WTC11 (cell line): ENCODE measurements at places on chromosomes 3 and 15.

DNA sequence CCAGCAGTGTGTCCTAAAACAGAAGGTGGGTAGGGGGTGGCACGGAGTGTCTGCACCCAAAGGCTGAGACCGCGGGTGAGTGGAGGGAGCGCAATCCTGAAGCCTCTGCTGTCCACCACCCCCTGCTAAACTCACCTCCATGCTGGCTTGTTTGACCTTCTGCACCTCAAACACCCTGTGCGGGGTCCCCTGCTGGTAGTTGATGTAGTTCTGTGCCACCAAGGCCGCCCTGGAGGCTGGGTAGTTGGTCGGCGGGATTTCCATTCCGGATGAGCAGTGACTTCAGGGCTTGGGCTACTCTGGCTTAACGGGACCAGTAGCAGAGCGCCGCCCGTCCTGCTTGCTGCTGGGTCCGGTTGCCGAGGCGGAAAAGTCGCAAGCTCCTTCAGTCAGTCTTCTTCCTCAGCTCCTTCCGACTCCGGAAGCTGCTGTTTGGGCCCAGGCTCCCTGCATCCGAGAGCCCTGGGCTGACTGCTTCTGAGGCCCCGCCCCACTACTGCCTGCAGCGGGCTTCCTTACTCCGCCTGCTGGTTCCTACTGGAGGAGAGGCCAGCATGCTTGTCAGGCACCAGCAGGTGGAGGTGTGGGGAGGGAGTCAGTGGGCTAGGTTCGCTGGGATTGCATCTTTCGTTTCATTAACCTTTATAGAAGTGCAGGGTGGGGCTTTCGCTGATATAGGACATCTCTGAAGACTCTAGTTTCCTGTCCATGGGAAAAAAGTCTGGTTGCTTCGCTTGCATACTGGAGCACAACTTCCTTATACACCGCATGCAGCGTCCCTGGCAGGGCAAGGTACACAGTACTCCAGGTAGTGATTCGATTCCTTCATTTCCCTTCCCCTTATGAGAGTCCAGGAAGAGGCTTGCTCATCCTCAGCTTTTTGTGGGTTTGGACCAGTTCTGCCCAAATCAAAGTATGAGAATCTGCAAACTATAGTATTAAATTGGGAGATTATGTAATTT lies at the start of gene LXN:
TSS of gene LXN (minus strand) at position 434 of the 962 bp plus-strand sequence. CDS start at position 264, 170 bp downstream.
- DNase-seq = peak; percentile 95

DNA sequence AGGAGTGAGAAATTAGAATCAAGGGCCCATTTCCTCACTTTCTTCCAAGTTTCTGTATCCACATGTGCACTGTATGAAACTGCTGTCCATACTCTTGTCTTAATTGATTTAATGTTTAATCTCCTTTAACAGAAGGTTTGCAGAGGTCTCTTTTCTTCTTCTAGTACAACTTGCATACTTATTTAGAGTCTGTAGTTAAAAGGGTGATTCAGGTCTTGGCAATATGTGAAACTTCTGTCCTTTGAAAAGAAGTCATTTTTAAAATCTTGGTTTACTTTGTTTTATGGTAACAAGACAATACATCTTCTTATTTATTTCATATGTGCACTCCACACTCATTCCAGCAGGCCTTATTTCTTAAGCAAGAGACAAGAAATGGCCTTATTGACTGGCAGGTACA lies 25.8 kb downstream of the TMEM45A start:
- DNase-seq = no peak

DNA sequence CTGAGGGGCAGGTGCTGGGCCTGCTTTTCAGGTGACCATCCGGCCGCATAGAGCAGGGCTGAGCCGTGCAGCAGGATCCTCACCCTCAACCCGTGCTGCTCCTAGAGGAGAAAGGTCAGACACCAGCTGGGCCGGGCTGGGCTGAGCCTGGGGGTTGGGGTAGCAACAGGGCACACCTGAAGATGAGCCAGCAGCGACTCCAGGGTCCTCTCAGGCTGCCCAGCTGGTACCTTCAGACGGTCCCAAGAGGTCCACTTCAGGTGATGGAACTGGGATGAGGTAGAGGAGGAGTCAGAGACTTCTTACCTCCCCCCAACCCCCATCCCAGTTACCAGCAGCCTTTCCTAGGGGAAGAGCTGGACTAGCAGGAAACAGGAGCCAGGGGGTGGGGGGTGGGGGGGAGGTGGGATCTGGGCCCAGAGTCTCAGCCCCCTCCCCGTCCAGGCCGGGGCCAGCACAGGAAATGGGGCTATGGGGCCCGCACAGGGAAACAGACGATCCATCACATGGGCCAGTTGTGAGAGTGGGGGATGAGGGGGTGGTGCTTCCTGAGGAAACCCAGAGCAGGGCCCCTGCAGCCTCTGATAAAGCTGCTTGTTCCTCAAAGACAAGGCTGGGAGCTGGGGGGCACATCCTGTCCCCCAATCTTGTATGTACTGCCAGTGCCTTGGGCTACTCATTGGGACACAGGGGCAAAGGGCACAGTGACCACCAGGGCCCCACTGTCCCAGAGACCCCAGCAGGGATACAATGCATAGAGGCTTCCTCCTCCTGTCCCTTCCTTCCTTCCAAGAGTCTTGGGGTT lies 3.0 kb downstream of the INKA1 start:
- DNase-seq = peak; percentile 42

DNA sequence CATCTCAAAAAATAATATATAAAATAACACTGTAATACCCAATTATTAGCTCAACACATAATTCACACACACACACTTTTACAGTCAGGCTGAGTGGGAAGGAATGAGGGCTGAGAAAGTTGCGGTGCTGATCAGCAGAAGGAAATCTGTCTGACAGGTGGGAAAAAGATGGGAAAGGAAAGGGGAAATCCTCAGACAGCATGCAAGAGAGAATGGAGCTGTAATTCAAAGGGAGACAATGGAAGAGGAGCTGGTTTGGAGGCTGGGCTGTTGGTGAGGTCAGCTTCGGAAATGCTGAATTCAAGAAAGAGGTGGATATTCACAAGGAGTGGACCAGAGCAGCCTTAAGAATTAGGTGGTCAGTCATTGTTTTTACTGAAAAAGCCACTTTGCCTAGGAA lies 121.6 kb upstream of the LMOD3 start:
- no peak for DNase-seq

GRCh38 chr3:127217596-127218453 lies 24.9 kb downstream of the PRR23E start:
- DNase-seq = no peak

GRCh38 chr3:151307583-151308488 lies 8.8 kb downstream of the GPR87 start:
- no peak for DNase-seq

- no peak for DNase-seq
These were observed 34.2 kb upstream of the GALNT15 start for GRCh38 chr3:16140116-16140893.

GRCh38 chr3:144921710-144922109 lies 950.1 kb downstream of the DIPK2A start:
- no peak for DNase-seq

GRCh38 chr15:45635191-45635638 lies 386 bp downstream of the SQOR start:
- DNase-seq = peak; percentile 64

GRCh38 chr15:74799856-74800558 lies 12.6 kb upstream of the LMAN1L start:
- peak; percentile 90 for DNase-seq

GRCh38 chr15:64623347-64623996 lies 151.9 kb downstream of the RBPMS2 start:
- no peak for DNase-seq

DNA sequence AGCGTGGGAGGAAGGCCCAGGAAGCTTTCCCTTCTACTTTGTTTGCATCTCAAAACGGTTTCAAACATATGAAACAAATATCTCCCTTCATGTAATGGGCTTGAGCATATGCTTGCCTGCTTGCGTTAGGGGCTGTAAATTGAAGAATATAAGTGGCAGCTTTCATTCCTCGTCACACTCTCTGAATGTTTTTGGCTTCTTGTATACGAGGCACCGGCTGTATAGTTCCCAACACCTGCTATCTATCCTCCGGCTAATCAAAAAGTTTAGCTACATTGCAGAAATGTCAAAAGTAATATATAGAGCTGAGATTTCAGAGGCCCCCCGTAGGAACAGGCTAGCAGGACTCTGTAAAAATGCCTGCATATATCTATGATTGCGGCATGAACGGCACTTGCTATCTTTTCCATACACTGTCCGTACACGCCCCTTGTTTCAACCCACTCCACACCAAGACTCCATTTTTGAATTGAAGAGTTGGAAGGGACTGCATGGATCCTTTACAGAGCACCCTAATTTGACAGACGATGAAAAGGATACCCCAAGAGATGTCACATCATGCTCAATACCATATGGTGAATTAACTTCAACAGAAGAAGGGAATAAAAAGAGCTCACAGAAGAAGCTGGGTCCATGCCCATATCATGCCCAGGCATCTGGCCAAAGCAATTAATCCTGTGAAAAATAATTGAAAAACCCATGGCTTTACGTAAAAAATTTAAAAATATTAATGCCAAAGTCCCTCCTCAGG lies 2.5 kb downstream of the MASP1 start:
- DNase-seq = no peak

- no peak for DNase-seq
These were observed 33.4 kb downstream of the IGDCC3 start for GRCh38 chr15:65344214-65344913.

DNA sequence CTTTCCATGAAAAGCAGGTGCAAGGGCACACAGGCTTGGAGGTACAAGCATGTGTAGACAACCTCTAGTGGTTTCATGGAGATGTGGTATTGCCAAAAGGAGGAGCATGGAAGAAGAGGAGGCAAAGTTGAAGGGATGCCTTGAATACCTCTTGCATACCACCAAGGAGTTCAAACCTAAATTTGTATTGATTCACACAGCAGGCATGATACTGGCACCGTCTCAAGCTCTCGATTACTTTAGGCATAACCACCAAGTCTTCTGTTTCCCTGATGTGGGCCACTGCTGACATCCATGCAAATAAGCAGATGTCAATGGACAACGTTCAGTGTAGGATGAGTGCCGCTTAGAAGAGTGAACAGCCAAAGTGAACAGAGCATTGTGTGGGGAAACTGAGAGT lies 87.1 kb downstream of the SCN11A start:
- no peak for DNase-seq

GRCh38 chr3:194204042-194204987 lies 68.4 kb downstream of the HES1 start:
- DNase-seq = peak; percentile 30

- DNase-seq = no peak
These were observed 575 bp downstream of the LEO1 start for GRCh38 chr15:51971032-51971374.

- no peak for DNase-seq
These were observed 13.0 kb upstream of the TJP1 start for GRCh38 chr15:29835301-29835700.

- DNase-seq = peak; percentile 99
These were observed at the start of gene DAG1 for GRCh38 chr3:49469936-49470713. Gene DAG1 (plus strand): TSS chr3:49470267. CDS start chr3:49510535, 40,268 bp downstream.

- no peak for DNase-seq
These were observed 8.7 kb downstream of the TTLL3 start for GRCh38 chr3:9818666-9819335.

GRCh38 chr3:40800343-40800742 lies 275.6 kb downstream of the ZNF621 start:
- DNase-seq = no peak

GRCh38 chr3:33057320-33058298 lies 39.3 kb downstream of the GLB1 start:
- DNase-seq = no peak
